Hypothalamus (tissue), 51 donors: ENCODE measurements at places on chromosomes 13 and 19.
A peak's percentile ranks its signal among the peaks of the same experiment; 100 is the strongest.

- no peak for DNase-seq
Observed at GRCh38 chr13:75656425-75656989, 20.4 kb downstream of the LMO7 start.

- DNase-seq = no peak
Observed at GRCh38 chr13:49314344-49314882, 66.7 kb downstream of the CDADC1 start.

DNA sequence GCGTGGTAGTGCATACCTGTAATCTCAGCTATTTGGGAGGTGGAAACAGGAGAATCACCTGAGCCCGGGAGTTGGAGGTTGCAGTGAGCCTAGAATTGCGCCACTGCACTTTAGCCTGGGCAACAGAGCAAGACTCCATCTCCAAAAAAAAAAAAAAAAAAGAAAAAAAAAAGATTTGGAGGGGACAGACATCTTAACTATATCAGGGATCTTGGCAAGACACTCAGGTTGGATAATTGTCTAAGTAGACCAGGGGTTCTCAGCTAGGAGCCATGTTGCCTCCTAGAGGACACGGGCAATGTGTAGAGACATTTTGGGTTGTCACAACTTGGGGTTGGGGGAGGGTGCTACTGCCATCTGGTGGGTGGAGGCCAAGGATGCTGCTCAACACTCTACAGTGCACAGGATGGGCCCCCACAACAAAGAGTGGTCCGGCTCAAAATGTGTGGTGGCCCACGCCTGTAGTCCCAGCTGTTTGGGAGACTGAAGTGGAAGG is 1.9 kb upstream of the ZNF580 start:
- no peak for DNase-seq

GRCh38 chr13:99737481-99738245 is 233.9 kb downstream of the ZIC5 start:
- no peak for DNase-seq

DNA sequence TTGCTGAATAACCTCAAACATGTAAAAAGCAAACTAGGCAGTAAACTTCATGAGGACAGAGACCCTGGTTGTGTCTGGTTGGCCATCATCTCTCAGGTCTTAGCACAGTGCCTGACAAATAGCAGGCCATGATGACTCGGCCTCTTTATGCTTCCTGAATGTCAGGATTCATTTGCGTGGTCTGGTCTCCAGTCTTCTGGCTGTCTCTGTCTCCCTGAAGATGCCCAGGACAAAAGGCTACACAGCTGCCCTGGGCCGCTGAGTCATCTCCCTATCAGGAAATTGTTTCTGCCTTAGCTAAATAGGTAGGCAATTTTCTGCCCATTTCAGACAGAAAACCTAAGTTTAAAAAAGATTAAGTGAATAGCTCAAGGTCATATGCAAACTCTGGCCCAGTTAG is 84.1 kb upstream of the FNDC3A start:
- DNase-seq = no peak

- DNase-seq = no peak
Observed at GRCh38 chr13:65606622-65607021, 1623.5 kb downstream of the PCDH9 start.

DNA sequence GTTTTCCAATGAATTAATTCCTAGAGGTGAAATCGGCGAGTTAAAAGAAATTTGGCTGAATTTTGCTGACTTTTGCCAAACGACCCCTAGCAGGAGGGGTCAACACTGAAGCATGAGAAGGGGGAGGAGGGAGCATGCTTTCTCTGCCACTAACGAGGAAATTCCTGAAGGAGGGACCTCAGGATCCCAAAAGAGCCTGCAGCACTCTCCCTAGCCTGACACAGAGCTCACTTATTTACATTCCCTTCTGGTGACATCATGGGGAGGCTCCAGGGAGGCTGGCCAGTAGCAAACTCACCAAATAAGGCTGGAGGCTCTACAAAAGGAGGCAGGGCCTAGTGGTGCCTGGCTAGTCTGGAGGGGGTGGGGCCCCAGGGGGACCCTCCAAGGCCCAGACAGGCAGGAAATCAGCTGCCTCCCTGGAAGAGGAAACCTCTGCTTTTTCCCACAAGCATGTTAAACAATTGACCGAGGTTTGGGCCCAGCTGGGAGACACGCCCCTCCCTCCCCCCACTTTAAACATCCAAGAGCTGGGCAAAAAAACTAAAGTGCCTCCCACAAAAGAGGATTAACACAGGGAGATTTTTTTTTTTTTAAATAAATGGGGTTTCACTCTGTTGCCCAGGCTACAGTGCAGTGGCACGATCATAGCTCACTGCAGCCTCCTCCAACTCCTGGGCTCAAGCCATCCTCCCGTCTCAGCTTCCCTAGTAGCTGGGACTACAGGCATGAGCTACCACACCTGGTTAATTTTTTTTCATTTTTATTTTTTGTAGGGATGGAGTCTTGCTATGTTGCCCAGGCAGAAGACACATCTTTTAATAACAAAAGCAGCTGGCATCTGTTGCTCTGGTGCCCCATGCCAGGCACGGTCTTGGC is 2.1 kb downstream of the DAPK3 start:
- no peak for DNase-seq

GRCh38 chr19:10864538-10864899 is 6.8 kb upstream of the CARM1 start:
- DNase-seq = peak; percentile 48

DNA sequence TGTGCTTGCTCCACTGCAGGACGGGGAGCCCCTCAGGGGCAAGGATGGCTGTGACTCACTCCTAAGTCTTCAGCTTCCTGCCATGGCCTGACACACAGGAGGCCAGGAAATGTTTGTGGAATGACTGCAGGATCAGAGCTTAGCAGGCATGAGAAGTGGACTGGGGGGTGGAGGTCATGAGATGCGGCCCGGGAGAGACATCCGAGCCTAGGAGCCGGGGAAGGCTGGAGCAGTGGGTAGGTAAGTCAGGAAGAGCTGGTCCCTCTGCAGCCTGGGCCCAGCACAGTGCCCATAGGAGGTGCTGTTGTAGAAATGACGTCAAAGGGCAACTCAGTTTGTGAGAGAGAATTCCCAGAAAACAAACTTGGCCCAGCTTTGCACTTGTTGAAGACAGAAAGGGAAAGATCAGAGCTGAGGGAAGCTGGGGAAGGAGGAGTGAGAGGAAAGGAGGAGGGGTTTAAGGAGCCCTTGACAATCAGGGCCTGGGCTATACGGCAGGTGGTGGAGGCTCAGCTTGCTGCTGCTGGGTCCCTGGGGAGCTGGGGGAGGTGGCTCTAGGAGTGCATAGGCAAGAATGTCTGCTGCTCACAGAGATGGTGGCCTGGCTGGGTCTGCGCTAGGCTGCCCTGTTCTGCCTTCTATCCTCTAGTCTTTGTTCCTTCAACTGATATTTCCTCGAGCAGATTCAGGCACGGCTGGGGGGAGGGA is 18.5 kb downstream of the POU2F2 start:
- DNase-seq = no peak

GRCh38 chr19:6740589-6741343 is 1.3 kb downstream of the TRIP10 start:
- DNase-seq = no peak

GRCh38 chr13:106738186-106738678 is 170.3 kb upstream of the ARGLU1 start:
- DNase-seq = no peak

GRCh38 chr19:6248844-6249243 is 30.9 kb downstream of the MLLT1 start:
- no peak for DNase-seq

GRCh38 chr19:48615231-48616040 is 560 bp upstream of the FAM83E start:
- DNase-seq = no peak

DNA sequence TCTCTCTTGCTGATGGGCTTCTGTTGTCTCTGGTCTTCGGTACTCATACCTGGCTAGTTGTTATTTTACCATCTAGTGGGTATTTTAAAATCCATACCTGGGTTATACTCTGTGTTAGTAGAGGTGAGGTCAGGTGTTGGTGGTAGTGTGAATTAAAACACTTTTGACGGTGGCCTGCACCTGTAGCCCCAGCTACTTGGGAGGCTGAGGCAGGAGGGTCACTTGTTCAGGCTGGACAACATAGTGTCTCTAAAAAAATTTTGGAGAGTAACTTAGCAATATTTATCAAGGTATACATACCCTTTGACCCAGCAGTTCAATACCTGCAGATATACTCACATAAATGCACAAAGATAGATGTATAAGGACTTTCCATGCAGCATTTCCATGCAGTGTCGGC is 55.4 kb downstream of the GSX1 start:
- DNase-seq = no peak
